ENCODE measurements at places on chromosomes 6 and 20. TPM values are rescaled to one million over a fixed set of nuclear protein-coding genes. Genes with fewer than 3 reads are reported as not detected.

DNA sequence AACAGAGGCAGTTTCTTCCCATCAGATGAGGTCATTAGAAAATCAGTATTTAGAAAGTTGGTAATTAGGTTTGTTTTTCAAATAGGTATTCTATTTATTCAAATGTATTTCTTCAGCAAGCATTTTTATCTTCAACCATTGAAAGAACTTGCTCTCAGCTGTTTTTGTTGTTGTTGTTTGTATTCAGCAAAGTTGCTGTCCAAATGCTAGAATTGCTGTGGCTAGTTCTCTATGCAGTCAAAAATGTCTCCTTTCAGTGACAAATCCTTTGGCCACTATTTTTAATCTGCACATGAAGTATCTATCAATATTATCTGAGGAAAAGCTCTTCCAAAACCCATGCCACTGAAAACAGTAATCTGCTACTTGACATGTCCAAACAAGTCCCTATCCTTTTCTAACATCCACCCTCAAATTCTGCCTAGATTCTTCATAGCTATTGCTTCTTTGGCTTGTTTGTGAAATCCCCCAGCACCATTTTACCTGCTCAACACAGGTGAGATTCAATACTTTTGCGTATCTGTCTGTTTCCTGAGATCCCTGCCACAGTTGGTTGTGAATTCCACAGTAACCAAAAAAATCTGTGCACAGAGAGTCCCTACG lies 1005.4 kb downstream of the GRIK2 start:
- no peak for DNase-seq

- peak; percentile 59 for DNase-seq
These were observed 22.7 kb upstream of the CCND3 start for GRCh38 chr6:41964201-41964887.

DNA sequence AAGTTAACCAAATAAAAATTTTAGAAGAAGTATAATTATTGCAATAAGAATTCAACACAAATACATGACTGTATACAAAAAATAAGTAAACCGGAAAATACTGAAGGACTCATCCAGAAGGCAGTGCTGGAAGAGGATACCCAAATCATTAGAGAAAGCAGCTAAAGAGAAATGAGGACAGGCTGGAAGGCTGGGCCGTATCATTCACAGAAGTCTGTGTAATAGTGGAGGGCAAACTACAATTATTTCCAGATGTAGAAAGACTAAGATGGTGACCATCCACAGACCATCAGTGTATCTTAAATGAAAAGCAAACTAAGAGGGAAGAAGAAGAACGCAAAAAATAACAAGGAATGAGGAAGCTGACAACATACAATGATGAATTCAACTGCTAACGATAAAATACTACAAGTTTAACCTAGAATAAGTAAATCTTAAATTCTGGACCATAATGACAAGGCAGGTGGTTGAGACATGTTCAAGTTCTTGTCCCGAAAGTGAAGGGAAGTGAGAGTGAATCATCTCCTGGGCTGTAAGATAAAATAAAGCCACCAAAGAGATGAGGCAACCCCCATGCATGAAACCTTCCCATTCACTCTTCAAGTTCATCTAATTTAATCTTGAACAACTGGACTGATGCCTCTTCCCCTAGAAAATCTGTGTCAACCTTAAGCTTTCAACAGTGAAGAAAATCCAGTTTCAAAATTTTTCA lies 71.5 kb downstream of the SLC23A2 start:
- DNase-seq, result no peak

DNA sequence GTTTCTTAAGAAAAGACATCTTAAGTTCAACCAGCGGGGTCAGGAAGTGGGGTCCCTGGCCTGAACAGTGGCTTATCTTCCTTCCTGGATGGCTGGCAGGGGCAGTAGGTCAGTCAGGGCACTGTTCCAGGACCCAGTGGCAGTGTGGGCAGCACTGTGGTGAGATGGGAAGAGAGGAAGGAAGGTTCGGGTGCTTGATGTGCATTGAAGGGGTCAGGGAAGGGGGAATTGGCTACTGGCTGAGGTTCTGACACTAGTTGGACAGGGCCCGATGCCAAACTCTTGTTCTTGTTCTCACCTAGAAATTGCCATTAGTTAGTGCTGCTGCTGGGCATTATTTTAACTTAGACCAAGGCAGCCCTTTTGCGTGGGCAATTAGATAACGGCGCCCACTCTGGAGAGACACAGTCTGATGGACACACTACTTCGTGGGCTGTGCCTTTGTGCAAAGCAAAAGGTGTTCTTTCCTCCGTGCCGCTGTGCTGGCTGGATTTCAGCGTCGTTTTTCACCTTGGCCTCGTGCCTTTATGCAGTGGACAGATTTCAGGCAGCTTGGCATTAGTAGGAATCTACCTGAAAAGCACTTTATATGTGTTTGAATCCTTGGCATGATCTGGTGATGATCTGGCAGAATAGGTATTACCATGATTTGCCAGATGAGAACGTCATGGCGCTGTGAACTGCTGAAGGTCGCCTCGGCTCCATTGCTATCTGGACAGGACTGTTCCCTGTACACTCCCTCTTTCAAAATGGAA lies 30.3 kb downstream of the UTRN start:
- no peak for DNase-seq

DNA sequence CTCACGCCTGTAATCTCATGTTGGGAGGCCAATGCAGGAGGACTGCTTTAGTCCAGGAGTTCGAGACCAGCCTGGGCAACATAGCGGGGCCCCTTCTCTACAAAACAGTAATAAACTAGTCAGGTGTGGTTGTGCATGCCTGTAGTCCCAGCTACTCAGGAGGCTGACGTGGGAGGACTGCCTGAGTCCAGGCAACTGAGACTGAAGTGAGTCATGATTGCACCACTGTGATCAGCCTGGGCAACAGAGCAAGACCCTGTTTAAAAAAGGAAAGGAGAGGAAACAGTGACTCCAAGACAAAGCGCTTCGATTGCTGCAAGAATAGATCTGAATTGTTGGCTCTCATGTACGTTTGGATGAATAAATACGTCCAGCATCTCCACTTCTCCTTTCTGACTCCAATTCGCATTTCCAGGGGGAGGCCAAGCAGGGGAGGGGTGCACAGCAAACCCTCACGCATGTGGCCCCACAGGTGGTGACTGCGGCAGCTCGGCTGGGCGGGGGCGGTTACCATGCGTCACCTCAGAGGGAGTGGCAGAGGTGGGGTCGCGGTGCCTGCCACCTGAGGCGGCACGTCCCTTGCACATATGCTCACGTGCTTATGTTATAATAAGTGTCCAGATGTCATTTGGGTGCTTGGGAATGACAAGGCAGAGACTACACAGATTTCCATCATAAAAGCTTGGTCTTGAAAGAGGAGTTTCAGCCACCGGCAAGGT lies 95.1 kb upstream of the MPC1 start:
- no peak for DNase-seq

GRCh38 chr6:96762599-96762998 lies 74.7 kb downstream of the GPR63 start:
- no peak for DNase-seq

Gene XKR7
- 0.02 TPM for total RNA-seq

Gene PAK5
- not detected for total RNA-seq

Gene LTB
- total RNA-seq, result 73.3 TPM

Gene SEL1L2
- not detected for total RNA-seq

Gene NRSN1
- not detected for total RNA-seq

Gene DHX16
- 36.7 TPM for total RNA-seq

Gene RIPOR3
- total RNA-seq, result not detected

Gene C4B
- total RNA-seq, result 2.8 TPM
